NCI-H526 treated with DMSO at 0.1 percent for 48 hours (cell line): ENCODE measurements at places on chromosomes 12 and 14.

DNA sequence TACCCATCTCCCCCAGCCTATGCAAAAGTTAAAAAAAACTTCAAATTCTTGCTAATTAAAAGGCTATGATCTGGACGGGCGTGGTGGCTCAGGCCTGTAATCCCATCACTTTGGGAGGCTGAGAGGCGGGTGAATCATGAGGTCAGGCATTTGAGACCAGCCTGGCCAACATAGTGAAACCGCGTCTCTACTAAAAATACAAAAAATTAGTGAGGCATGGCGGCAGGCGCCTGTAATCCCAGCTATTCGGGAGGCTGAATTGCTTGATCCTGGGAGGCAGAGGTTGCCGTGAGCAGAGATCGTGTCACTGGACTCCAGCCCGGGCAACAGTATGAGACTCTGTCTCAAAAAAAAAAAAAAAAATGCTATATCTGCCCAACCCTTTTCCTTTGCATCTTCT is 925.4 kb downstream of the GALC start:
- DNase-seq: no peak

DNA sequence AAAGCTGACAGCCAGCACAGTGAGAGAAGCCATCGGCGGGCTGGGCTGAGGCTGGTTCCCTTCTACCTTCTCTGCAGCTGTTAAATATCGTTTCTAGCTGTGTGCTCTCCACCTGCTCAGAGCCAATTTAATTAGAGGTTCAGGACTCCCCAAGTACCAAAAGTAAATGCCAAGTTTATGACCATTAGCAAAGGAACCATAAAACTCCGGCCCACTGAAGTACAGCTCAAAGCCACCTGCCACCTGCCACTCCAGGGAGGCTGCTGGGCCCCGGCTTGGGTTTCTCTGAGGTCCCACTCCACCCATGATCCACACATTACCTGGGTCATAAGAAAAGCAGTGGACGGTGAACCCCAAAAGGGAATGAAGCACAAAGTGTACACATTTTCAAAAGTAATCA is 272.8 kb downstream of the KSR2 start:
- no peak for DNase-seq

DNA sequence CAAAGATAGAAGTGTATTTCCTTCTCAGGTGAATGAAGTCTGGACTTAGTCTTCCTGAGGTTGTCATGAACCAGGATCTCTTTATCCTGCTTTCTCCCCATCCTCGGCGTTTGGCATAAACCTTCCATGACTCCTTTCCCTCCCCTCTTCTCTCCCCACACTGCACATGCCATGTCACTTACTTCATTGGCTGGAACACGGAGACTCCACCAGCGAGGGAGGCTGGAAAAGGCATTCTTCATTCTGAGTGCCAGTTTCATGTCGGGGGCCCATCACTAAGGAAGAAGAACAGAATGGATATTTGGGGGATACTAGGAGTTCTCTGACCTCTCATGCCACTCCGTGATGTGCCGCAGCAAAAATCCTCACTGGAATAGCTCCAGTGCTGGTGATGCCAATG is 105.6 kb downstream of the VCPKMT start:
- no peak for DNase-seq

DNA sequence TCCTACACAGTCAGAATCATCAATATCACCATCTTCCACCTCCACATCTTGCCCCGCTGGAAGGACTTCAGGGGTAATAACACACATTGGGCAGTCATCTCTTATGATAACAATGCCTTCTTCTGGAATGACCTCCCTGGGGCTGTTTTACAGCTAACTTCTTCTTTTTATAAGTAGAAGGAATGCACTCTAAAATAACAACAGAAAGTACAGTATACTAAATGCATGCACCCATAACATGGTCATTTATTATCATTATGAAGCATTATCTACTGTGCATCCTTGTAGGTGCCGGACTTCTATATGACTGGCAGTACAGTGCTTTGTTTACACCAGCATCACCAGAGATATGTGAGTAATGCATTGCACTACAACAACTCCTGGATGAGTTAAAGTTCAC is 19.0 kb upstream of the NUAK1 start:
- no peak for DNase-seq

GRCh38 chr14:39038542-39038941 is 64.5 kb downstream of the SEC23A start:
- DNase-seq: no peak

- DNase-seq: no peak
Observed at GRCh38 chr12:62693376-62694050, 226.9 kb downstream of the MON2 start.

- no peak for DNase-seq
Observed at GRCh38 chr14:22231018-22231417, 358.0 kb downstream of the DAD1 start.

DNA sequence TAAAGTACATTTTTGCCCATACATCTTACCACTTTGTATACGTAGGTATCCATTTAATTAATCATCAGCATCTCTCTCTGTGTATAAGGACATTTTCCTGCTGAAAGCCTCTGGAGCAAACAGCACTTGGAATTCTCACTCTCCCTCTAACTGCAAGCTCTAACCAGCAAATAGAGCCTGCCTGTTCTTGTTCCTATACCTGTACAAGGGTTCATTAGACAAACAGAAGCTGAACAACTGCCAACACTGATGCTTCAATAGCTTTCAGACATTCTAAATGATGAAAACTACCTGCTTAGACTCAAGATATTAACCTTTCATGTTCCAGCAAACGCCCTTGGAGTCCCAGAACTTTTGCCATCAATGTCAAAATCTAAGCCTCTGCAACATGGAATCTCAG is 98.0 kb downstream of the KCNH5 start:
- no peak for DNase-seq

- DNase-seq: no peak
Observed at GRCh38 chr12:90836689-90837088, 118.3 kb downstream of the CCER1 start.

DNA sequence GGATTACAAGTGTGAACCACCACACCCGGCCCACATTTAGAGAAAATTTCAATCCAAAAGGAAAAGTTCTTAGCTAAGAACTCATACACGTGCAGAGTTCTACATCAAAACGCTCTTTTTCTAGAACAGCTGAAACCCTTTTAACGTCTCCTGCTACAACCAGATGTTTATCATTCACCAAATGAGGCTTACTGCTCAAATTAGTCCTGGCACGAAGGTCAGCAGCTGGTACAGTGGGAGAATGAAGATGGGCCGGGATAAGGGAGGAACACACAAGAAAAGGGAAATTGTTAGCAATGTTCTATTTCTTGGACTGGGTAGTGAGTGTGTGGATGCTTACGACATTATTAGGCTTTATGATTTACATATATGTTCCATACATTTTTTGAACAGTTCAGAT is 37.2 kb downstream of the PRKAB1 start:
- DNase-seq: no peak

DNA sequence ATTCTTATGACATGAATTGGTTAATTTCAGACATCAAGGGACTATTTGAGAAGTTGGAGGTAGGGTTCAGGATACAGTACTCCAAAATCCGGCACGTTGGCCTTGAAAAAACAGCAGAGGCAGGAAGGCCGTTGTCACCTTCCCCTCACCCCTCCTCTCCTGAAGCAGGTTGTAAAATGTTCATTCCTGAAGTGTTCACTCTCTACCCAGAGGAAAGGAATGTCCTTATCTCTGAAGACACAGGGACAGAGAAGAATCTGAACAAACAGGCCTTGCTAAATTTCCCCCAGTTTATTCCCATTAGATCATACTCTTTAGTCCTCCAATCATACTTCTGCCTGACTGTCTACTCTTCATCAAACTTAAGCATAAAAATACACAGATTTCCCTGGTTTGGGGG is 313.6 kb downstream of the ZFP36L1 start:
- no peak for DNase-seq

DNA sequence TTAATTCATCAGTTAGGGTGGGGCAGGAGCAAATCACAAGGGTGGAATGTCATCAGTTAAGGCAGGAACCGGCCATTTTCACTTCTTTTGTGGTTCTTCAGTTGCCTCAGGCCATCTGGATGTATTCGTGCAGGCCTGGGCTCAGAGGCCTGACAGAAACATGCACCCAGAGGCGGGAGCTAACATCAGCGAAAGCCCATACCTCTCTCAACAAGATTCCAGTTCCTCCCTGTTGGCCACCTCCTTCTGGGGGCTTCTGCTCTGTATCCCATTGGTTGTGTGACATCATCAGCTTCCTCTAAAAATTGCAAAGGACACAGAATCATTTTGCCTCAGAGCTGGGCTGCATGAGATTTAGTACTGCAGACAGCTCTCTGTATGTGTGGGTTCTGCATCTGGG is 134.3 kb downstream of the ZNF664 start:
- no peak for DNase-seq

DNA sequence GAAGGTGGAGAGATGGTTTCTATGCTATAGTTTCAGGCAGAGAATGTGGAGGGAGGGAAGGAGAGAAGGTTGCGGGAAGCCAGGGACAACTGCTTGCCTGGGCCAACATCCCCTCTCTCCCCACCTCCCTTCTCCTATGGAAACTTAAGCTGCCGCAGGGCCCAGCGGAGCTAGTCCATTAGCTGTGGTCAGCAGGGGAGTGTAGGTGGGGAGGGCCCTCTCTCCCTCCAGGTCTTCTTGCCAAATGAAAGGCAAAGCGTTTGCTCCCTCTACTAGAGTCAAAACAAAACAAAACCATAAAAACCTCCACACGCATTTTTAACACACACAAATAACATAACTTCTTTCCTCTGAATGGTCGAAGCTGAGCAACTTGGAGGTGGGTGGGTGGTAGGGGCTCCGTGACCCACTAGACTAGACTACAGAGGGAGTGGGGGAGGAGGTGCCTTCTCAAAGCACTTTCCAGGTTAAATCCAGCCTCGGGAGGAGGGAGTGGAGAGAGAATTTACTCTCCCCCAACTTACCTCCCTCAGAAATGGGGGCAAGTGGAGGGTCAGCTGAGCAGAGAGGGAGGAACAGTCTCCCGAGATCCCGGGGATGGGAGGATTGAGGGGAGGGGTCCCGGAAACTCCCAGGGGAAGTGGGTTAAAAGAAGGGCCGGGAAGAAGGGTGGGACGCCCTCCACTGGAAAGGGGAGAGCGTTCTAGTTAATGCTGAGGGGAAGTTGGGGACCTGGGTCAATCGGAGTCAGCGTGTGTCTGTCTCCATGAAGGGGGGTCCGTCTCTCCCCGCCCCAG is 4.6 kb upstream of the CACNB3 start:
- no peak for DNase-seq

DNA sequence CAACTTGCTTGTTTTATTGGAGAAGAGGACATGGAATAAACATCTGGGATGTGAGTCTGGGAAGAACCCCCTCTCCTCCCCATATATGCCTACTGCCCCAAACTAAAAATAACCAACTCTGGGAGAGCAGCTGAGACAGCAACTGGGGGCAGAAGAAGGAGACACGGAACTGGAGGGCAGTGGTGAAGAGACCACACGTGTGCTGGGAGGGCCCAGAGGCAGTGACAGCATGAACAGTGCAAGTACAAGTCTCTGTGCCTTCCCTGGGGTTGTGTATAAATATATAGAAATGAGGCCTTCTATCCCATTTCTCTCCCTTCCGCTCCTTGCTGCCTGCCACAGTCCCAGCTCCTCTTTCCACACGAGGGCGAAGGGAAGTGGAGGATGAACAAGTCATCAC is 4.0 kb upstream of the KRT73 start:
- no peak for DNase-seq

- no peak for DNase-seq
Observed at GRCh38 chr14:51657762-51658161, 6.1 kb downstream of the FRMD6 start.

GRCh38 chr12:117367006-117367638 is 5.7 kb upstream of the NOS1 start:
- DNase-seq: peak; percentile 60

GRCh38 chr12:59113831-59114615 is 193.7 kb upstream of the LRIG3 start:
- DNase-seq: peak; percentile 62

DNA sequence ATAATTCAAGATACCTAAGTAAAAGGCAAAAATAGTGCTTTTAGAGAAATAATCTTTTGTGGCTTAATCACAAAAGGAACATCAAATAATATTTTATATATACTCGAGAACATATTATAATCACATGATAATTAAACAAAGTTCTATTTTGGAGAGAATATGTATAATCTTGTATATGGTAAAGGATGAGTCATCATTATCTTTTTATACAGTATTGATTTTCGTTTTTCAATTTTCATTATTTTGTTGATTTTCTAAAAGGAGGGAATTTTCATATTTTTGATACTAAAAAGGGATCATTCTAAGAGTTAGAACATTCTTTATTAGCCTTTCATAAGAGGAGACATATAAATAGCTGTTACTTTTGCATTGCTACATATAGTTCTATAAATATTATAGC is 77.3 kb upstream of the TTC7B start:
- DNase-seq: no peak

DNA sequence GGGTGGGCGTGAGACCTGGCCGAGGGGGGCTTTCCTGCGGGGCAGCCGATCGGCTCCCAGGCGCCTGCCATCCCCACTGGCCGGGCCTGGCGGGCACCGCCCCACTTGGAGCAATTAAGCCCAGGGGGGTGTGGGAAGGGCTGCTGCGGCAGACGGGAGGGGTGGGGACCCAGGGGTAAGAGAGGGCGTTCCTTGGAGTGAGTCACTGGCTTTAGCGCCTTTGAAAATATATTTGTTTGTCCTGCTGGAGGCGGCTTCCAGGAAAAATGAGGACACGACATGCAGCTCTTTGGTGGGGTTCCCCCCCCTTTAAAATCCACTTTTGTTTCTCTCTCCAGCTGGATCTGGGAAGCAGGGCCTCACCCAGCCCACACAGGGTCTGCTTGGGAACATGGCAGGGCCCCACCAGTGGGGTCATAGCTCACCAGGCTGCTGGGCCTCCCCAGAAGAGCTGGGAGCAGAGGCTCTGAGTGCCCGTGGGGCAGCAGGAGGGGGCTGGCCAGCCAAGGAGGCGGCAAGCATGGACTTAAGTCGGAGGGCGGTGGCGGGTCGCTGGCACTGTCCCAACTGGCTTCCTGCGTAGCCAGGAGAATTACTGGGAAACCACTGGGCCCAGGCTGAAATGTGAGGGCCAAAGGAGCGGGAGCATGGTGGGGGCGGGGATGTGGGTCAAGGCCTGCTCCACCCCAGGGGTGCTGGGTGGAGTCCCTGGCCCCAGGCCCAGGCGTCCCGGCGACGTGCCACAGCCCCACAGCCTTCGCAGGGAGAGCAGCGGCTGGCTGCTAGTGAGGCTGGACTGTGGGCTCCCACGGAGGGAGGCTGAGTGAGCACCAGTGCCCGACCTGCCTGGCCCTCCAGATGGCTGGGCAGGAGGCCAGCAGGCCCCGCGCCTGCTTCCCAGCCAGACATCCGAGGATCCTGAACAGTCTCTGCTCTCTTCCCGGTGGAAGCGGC is 128.0 kb downstream of the RFLNA start:
- no peak for DNase-seq

DNA sequence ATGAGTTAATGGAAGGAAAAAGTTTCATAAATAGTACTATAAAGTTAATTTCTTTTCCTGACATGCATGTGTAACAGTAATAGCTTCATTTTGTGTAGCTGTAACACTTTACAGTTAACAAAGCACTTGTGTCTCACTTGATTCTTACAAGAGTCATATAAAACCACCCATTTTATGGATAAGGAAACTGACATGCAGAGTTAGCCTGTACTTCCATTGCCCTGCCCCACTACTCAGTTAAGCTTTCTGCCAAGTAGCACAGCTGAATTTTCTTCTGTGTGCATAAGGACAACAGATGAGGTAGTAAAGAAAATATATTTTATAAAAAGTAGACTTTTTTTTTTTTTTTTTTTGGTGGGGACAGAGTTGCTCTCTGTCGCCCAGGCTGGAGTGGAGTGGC is 32.2 kb downstream of the ANO6 start:
- DNase-seq: no peak

- no peak for DNase-seq
Observed at GRCh38 chr12:32066206-32066605, 40.4 kb upstream of the BICD1 start.
